ENCODE measurements at places on chromosomes 5 and 9.

GRCh38 chr9:133769511-133770075, 31.4 kb upstream of the SARDH start:
- no peak for DNase-seq

DNA sequence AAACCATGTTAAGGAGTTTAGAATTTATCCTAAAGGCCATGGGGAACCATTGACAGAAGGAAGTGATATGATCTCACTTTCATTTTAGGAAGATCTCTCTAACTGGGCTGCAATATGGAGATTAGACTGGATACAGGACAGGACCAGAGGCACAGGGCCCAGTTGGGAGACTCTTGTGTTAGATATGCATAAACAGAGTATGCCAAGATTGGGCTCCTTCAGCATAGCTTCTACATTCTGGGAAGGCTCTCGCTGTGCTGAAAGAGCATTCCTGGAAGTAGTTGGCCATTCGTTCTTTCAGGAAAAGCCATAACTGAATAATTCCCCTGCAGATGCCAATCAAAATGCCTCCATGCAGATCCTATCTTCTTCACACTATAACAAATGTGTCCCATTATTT, 204.5 kb downstream of the CWC27 start:
- no peak for DNase-seq

DNA sequence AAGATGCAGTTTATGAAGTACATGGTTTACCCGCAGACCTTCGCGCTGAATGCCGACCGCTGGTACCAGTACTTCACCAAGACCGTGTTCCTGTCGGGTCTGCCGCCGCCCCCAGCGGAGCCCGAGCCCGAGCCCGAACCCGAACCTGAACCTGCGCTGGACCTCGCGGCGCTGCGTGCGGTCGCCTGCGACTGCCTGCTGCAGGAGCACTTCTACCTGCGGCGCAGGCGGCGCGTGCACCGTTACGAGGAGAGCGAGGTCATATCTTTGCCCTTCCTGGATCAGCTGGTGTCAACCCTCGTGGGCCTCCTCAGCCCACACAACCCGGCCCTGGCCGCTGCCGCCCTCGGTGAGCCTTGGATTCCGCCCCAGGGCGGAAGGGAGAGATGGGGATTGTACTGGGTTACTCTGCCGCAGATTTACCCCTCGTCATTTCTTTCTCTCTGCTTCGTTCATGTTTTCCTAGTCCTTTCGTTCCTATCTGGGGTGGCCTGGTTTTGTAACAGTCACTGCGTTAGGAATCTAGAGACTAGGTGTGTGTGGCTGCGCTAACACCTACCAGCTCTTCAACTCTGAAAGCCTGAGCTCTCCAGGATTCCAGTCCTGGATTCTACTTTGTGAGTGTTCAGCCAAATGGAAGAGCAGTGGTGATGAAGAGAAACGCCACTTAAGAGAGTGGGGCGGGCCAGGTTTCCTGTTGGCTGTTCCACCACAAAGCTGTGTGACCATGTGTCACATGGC, 638 bp downstream of the MRPS30 start:
- DNase-seq, result peak; percentile 50

DNA sequence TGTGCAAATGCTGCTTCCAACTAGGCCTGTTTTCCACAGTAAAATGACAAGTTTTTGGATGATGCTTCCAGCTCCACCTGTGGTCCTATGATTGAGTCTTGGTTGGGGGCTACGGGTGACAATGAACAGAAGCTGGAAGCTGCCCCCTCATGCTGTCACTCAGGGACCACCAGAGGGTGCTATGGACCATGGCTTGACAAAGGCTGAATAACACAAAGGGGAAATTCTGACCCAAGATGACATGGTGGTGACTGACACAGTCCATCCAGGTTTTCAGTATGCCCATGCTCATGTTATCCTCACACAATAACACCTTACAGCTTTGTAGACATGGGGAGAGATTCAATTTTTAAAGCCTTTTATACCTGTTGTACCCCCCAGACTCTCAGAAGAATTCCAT, 23.9 kb upstream of the SAP30L start:
- no peak for DNase-seq

GRCh38 chr5:106367281-106367680, 1303.5 kb downstream of the EFNA5 start:
- no peak for DNase-seq

GRCh38 chr5:103394676-103395075, 136.1 kb downstream of the MACIR start:
- no peak for DNase-seq

GRCh38 chr5:143918961-143919360, 107.0 kb downstream of the HMHB1 start:
- DNase-seq, result no peak

GRCh38 chr5:34706084-34706483, 50.0 kb downstream of the RAI14 start:
- no peak for DNase-seq

GRCh38 chr5:98573834-98574320, 199.6 kb upstream of the RGMB start:
- no peak for DNase-seq

DNA sequence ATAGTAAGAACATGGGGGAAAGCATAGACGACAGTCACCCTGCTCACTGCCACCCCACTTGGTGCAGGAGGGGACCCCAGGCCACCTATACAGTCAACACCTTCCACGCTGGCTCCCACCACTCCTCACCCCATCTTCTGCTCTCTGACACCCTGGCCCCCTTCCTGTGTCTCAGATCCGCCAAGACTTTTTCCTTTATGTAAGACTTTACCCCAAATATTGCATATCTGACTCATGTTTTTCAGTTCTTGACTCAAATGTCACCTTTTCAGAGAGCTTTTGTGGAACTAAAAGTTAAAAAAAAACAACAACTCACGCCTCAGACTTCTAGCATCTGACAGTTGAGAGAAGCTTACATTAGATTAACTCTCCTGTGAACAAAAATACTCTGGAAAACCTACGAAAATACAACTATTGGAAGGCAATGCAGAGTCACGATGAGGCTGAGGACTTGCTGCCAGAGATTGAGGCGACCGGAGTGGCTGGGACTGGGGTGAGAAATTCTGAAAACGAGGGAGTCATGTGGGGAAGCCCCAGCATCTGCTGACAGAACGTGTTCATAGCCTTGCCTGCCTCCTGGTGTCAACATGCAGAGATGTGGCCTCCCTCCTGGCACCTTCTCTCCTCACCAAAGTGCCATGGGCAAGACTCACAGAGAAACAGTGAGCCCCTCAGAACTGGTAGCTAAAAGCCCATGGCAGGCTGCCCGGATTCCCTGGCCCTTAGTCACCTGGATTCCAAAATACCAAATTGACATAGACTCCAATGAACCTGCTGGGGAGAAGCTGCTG, 22.4 kb upstream of the FCN2 start:
- DNase-seq, result peak; percentile 26

- no peak for DNase-seq
Measured at GRCh38 chr9:20207176-20207575, 415.1 kb downstream of the MLLT3 start.
